Activated T-cell treated with anti-CD3 and anti-CD28 coated beads for 24 hours (primary cell): ENCODE measurements at places on chromosomes 16 and 17.

DNA sequence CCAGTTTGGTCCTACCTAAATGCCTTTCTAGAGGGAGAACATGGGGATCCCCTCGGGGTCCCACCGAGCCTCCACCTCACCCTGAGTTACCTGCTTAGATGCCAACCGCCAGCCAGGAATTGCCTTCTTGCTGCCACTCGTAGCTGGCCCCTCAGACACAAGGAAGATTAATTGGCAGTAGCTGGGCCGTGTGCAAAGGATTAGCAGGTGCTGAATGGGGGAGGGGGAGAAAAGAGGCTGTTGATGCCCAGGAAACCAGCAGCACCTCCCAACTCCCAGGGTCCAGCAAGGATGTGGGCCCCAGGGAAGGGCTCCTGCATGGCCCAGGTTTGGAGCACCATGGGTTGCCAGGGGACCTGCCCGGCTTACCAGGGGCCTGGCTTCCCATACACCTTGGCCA, at the start of gene CNGB1:
Gene CNGB1 (minus strand): TSS at position 159 of the 400 bp plus-strand sequence. CDS start 3,842 bp downstream, outside the sequence.
- no peak for DNase-seq

DNA sequence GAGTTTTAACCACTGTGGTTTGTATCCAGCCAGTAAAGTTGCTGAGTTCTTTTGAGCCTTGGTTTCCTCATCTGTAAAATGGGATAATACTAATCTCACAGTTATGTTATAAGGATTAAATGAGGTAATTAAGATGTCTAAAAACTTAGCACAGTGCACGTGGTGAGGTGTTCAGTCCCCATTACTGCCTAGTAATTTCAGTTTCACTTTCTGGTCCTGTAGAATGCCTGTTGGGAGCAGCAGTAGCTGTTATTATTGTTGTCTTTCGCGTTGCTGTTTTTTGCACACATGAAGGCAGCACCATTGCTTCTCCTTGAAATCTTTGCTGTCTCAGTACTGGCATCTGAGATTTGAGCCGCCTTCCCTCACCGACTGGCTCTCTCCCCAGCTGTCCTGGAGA, 182.4 kb downstream of the DNAH9 start:
- DNase-seq = no peak

- no peak for DNase-seq
Measured at GRCh38 chr16:77300256-77300655, 101.0 kb downstream of the SYCE1L start.

DNA sequence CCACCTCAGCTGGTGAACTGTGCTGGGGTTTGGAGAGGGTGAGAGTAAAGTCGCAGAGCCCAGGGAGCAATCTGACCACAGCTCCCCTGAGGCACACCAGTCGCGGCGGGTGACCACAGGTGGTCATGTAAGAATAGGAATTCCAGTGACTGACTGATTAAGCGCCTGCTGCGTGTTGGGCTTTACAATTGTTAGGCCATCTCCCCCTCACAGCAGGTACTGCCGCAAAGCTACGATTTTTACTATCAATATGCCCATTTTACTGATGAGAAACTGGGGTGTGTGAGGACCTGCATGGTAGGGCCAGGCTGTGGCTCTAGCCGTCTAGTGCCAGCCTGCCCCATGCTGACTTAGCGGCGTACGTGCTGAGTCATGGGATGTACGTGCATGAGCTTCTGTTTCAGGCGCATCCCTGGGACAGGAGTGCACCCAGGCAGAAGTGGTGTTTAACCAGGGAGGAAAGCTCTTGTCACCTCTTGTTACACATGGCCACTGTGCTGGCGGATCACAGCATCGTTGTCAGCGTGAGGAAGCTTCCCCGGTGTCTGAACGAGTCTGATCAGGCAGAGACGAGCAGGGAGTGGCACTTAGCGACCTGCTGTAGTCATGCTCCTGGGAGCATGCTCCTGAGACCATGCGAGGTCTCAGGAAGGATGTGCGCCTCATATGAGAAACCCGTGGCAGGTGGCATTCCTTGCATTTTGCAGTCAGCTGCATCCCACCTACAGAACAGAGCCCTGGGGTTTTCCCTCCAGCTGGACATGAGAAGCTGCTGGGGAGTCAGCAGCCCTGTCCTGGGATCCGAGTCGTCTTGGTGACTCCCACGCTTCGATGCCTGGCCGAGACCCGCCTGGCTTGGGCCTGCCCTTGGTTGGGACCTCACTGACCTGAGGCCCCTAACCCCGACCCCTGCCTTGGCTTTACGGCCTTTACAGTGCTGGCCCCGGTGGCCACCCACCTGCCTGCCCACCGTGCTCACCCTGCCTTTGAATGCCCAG, 163.7 kb upstream of the CHMP6 start:
- DNase-seq = no peak

GRCh38 chr17:27532269-27533263, 76.3 kb downstream of the KSR1 start:
- DNase-seq = no peak

DNA sequence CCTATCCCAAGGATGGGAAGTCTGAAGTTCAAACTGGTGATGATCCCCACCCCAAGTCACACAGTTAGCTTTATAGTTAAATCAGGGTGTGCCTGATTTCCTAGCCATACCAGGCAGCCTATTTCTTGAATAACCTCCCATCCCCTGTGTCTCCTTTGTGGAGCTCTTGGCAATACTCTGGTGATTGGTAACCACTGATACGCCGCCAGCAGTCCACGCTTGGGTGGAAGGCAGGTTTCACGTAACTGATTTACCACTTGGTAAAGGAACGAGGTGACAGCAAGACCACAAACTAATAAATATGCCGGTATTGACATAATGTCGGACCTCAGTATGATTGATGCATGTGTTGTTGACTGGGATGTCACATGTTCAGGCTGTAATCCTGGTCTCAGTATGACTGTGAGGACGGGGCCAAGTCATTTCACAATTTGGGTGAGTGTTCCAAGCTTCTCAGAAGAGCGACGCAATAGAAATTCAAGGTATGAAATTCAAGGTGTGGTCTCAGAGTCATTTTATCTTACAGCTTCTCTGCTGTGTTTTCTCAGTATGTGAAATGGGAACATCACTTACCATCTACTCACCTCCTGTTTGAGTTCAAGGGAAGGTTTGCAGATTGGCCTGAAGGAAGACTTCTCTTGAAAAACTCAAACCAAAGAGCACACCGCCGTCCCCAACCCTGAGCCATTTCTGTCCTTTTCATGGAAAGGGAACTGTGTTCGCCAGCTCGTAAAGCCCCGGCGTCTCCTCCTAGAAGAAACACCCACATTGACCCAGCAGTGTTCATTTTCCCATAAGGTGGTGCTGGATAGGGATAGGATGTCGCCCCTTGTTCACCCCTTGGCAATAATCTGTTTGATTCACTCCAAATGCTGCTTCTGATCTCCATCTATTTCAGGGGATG, 678.9 kb downstream of the WWOX start:
- peak; percentile 36 for DNase-seq

- DNase-seq = no peak
Measured at GRCh38 chr16:16780588-16780987, 401.6 kb downstream of the NPIPA7 start.

DNA sequence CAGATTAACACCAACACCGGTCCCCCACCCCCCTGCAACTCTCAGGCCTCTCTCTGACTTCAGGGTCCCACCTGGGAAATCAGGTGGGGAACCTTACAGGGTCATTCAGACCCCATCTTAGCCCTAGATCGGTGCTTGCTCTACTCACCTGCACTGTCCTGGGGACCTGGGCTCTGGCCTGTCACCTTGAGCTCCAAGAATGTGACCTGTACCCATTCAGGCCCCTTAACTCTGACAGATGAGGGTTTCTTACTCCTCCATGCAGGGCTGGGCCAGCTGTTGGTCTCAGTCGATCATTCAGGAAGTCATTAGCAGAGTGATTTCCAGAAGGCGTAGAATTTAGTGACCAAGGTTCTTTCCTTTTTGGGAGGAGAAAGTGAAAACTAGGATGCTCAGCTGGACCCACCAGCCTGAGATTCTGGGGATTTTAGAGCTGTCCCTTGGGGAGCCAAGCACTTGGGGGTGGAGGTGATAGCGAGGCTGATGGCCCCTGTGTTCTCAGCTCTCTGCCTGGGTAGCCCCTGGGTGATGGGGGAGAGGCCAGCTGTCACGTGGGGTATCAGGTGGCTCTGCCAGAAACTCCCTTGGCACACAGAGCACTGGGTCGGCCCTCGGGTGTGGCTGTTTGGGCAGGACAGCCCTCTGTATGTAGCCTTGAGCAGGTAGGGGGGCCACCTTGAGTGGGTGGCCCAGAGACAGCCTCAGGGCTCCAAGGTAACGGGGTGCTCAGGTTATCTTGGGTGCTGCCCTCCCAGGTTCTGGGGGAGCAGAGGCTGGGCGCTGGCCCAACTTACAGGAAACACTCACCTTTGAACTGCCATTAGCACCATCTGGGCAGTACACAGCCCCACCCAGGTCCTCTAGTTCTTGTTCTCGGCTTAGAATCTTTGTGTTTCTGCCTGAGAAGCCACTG, 724 bp downstream of the MVP start:
- no peak for DNase-seq

DNA sequence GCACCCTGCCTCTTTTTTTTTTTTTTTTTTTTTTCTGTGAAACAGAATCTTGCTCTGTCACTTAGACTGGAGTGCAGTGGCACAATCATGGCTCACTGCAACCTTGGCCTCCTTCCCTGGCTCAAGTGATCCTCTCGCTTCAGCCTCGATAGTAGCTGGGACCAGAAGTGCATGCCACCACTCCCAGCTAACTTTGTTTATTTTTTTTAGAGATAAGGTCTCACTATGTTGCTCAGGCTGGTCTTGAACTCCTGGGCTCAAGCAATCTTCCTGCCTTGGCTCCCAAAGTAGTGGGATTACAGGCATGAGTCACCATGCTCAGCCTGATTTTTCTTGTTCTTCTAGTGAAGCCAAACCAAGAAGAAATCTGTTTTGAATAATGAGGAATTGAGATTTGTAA, 25.0 kb downstream of the CDK12 start:
- DNase-seq = no peak
